ENCODE measurements at places on chromosomes 7 and 10.

DNA sequence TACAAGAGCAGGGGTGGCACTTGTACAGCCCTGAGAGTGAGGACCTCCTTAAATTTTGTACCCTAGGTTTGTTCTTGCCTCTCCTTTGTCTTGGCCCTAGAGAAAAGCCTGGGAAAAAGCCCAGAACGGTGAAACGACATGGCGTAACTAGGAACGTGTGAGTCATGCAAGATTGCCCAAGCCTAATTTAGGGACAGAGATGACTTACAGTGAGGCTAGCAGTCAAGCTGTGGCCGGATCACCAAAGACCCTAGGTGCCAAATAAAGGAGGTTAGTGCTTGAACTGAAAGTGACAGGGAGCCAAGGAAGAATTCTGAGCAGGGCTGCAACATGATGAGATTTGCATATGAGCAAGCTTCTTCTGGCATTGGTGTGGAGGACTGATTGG lies 25.1 kb downstream of the TBXAS1 start:
- DNase-seq, result no peak

GRCh38 chr10:48410503-48410902 lies 104.0 kb downstream of the MAPK8 start:
- DNase-seq, result no peak

DNA sequence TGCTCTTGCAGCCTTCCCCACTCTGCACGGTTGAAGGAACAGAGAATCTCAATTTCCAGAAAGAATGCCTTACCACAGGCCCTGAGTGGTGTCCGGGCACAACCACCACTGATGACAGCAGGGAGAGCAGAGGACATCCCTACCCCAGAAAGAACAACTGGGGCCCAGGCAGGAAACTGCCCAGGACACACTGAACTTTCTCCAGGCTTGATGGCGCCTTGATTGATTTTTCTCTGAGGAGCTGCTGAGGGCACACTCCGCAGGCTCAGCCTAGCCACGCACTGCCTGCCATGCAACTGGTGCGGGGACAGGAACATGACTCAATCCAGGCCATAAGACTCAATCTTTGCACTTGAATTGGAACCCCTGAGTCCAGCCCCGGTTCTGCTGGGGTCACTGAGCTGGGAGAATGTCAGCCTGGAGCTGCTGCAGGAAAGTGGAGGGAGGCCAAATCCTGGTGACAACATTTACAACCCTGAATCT lies 5.9 kb downstream of the AKR1B1 start:
- DNase-seq, result no peak

- peak; percentile 42 for DNase-seq
These were observed 124.5 kb downstream of the TMEM168 start for GRCh38 chr7:112665709-112666108.

GRCh38 chr7:82230811-82231581 lies 212.6 kb downstream of the CACNA2D1 start:
- DNase-seq, result no peak

GRCh38 chr7:45506059-45506458 lies 68.1 kb upstream of the ADCY1 start:
- no peak for DNase-seq

DNA sequence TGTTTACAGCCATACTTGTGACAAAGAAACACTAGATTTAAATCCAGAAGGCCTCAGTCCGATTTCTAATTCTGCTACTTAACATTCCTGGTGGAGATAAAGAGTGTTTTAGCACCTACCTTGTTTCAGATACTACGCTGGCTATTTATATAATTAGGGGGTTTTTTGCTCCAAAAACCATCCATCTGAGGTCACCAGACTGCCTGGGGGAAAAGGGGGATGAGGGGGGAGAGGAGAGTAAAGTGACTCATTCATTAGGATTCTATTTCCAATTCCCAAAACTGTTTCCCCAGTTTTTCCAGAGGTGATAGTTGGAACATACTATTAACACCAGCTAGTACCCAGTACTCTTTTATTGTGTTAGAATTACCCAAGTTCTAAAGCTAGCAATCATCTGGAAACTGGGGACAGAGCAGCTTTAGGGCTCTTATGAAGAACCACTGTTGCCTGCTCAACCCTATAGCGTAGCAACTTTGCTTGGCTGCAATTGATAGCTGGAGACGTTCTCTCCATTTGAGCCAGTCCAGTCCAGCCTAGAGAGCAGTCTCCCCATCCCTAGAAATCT lies 6.6 kb downstream of the GCC1 start:
- DNase-seq, result no peak

DNA sequence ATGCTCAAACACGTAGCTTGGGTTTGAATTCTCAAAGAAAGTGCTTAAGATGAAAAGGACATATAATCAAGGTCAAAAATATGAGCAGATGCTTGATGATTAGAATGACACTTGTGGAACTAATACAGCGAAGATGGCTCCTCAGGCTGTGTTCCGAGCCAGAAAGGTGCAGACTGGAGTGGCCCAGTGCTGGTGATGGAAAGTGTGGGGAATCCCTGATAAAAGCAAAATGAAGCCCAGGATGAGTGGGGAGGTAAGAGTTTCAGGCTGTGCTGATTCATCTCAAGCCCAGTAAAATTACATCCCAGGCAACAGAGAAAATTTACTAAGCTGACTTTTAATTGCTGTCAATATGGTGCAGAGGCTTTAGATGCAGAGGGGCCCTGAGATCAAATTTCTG lies 77.8 kb upstream of the IKZF1 start:
- DNase-seq, result no peak

DNA sequence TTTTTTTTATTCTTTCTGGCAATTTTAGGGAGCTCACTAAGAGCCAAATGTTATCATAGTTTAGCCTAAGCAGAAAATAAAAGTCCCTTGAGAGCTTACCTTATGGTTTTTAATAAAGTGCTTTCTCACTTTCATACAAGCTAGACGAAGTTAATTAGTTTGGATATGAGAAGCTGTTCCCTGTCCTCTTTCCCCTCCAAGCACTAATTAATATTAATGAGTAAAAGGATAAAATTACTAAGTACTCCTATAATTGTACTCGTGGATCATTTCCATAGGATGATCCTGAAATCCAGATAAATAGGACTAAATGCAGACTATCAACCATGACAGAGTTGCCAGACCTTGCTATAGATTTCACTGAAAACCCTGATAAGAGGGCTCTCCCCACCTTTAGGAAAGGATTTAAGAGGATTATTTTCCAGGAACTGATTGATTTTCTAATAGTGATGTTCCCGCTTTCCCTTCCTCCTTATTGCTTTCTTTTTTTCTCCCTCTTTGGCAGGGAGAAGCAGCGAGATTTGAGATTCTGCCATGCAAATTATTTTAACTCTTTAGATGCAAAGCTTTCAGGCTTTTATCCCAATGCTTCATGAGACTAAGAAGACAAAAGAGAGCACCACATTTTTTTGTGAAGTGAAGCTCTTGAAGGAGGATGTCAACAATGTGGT lies 58.3 kb upstream of the HECW1 start:
- DNase-seq, result no peak

- no peak for DNase-seq
These were observed 355.2 kb downstream of the CCSER2 start for GRCh38 chr10:84683550-84683949.
